Suprapubic skin (tissue), 4 donors: ENCODE measurements at places on chromosomes 7 and 10.

- no peak for DNase-seq
Measured at GRCh38 chr10:89502549-89502948, 32.8 kb downstream of the SLC16A12 start.

DNA sequence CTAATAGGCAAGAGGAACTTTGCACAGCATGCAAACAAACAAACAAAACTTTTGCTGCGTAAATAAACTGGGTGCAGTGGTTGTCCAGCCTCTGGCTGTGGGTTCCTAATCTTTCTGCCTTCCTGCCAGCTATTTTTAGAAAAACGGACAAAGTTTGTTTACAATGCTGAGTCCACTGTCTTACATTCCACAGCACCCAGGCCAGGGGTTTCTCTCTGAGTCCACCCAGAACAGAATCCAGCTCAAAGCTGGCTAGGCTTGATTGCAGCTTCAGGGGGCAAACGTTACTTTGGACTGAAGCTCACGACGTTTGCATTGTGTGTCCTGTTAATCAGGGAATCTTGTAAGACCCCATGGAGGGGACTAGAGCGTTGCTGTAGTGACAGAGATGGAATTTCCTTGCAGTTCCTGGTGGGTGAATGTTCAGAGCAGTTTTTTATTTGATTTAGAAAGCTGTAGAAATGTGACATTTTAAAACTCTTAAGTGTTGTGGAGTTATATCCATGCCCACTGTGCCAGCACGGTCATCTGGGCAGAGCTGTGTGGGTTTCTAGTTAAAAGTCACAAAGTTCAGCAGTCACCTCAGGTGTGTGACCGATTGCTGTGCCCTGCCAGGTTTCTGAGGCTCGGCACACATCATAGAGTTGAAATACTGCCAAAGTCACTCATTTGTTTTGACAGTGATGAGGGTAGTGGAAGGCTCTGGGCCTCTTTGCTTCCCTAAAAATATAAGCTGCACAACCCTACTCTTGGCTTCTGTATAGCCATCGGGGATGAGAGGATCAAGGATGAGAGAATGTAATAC, 247.0 kb downstream of the STK31 start:
- no peak for DNase-seq

GRCh38 chr10:5983774-5984173, 6.4 kb upstream of the IL15RA start:
- DNase-seq = no peak

- no peak for DNase-seq
Measured at GRCh38 chr10:58480321-58480720, 32.4 kb upstream of the BICC1 start.

GRCh38 chr7:11957956-11958355, 126.0 kb upstream of the THSD7A start:
- DNase-seq = no peak

DNA sequence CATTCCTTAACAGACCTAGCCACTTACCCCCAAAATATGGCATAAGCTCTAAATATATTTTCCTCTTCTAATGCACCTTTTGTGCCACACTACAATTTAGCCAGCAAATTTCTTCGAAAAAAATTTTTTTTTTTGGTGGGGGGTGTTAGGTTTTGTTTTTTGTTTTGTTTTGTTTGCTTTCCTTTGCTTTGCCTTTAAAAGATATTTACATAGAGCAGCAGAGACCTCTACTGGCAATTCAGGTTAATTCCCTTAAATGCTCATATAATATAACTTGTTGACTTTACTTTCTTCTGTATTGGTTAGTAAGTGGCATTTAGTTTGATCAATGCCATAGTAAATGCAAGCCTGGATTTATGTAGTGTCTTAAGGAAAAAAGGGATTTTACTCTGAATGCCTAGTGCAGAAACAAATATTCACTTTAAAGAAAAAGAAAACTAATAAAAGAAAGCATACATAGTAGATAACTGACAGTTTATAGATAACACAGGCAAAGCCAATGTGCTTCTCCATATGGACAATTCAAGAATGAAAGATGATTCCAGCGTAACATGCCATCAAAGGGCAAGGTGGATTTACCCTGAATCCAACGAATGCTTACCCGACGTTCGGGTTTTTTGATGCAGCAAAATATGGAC, 1250.6 kb downstream of the GATA3 start:
- no peak for DNase-seq

- DNase-seq = no peak
Measured at GRCh38 chr10:94496010-94496409, 49.6 kb upstream of the HELLS start.

GRCh38 chr10:69222157-69223027, 2.3 kb downstream of the HKDC1 start:
- DNase-seq = no peak

GRCh38 chr10:69663369-69663947, 33.4 kb downstream of the FAM241B start:
- DNase-seq = no peak
